ENCODE measurements at places on chromosomes 16 and 17.

DNA sequence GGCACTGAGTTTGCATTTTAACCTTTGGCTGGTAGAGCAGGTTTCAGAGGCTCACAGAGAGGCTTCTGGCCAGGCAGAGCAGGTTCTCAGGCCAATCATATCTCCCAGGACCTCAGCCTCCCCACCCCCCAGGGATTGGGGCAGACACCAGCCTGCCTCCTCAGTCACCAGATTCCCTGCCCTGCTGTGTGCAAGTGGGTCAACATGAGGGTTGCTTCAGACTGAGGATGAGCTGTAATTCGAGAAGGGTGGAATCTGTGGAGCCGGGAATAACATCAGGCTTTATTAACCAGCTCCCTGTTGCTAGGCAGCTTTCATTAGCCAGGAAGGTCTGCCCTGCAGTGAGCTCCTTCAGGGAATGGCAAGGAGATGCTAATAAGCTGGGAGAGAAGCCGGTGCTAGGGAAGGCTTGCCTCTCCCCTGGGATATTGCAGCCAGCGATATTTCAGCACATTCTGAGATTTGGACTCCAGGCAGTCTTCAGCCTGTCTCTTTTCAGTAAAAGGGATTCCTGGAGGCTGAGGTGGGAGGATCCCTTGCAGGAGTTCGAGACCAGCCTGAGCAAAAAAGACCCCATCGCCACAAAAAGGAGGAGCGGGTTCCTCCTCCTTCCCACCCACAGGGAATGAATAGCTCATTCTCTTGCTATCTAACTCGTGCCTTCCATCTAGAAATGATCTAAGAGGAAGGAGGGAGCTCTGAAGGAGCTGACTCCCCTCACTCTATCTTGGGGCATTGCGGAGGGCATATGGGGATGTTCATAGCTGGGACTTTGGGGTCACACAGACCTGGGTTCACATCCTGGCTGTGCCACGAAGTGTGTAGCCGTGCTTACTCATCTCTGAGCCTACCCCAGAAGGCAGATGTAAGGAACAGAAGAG is 10.7 kb downstream of the SGSM2 start:
- DNase-seq = peak; percentile 63

- DNase-seq = no peak
Measured at GRCh38 chr17:72735592-72735991, 356.9 kb downstream of the SLC39A11 start.

- no peak for DNase-seq
Measured at GRCh38 chr16:87163637-87164036, 153.6 kb downstream of the C16orf95 start.

- no peak for DNase-seq
Measured at GRCh38 chr17:16342979-16343378, 10.3 kb downstream of the CENPV start.

- no peak for DNase-seq
Measured at GRCh38 chr16:86303787-86304678, 206.3 kb upstream of the FOXF1 start.

DNA sequence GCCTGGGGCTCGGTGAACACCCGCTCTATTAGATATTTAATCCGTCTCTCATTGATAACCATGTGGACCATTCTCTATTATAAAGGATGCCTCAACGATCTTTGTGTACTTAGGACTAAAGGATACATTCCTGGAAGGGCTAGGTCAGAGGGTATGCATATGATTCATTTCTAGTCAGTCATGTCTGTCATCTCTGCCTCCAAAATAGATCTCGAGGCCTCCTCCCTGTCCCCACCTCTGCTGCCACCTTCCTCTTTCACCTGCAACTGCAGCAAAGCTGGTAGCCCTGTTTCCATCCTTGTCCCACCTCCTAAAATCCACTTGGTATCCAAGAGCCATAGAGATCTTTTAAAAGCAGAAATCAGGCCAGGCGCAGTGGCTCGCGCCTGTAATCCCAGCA is 121.5 kb downstream of the KATNIP start:
- DNase-seq = no peak
